Stimulated activated CD4-positive, alpha-beta T cell treated with anti-CD3 and anti-CD28 coated beads, TNF-alpha, amount 100 ng/mL, for 24 hours (primary cell): ENCODE measurements at places on chromosomes 2 and 18.
A peak's percentile ranks its signal among the peaks of the same experiment; 100 is the strongest.

DNA sequence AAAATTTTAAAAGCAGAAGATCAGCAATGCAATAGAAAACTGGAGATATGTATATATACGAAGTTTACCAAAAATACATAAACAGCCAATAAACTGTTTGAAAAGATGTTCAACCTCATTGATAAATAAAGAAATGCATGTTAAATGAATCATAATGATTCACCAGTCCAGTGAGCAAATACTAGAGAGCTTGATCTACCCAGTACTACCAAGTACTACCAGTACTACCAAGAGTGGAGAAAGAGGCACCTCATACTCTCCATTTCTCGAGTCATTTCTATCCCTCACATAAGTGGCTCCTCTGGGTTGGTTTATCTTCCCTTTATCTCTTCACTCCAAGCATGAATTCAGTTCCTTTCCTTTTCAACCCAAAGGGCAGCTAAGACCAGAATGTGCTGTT is 138.9 kb downstream of the MREG start:
- DNase-seq = no peak

GRCh38 chr18:76498064-76498463 is 3.0 kb upstream of the ZNF516 start:
- DNase-seq = no peak

DNA sequence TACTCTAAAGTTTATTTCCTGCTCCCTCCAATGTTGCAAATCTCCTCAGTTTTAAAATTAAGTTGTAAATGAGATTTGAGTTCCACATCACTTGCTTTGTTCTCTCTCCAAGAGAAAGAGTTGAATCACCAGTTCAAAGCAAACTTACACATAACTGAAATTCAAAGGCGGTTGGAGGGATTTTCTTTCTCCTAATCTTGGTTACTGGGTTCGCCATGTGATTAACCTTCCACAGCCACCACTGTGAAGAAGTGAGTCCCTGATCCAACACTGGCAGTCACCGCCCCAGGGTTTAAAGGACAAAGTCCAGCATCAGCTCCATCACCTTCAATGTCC is 247.1 kb downstream of the MYCN start:
- DNase-seq = no peak

DNA sequence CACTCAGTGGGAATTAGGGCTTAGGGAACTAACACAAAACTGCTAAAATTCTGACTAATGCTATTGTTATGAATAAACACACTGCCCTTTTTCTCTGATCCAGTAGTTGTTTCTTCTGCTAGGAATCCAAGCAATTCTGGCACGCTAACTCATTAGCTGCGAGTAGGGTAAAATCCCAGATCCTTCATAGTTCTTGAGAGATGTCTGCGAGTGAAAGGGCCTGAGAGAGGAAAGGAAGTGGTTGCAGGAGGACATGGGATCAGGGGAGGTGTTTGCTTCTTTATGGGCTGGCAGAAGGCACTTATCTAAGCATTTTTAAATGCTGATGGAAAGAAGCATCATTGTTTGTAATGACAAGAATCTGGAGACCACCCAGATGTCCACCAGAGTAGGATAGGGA is 9.4 kb downstream of the MAP3K19 start:
- DNase-seq = no peak

DNA sequence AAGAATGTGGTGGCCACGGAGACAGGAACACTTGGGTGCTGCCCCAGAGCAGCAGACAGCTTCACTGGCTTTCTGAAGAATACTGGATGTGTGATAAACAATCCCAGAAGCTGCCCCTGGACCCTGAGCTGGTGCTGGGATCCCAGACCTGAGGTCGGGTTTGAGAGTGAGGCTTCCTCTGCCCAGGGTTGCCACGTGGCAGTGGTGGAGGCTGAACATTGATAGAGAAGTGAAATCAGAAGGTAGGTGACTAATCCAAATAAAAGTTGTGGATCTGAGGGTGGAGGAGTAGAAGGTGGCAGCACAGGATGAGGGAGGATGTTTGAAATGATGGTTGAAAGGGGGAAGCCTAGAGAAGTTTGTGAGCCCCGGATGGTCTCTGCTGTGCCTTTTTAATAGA is 64.0 kb downstream of the FMNL2 start:
- DNase-seq = no peak

GRCh38 chr2:161713706-161714105 is 89.5 kb downstream of the SLC4A10 start:
- no peak for DNase-seq

DNA sequence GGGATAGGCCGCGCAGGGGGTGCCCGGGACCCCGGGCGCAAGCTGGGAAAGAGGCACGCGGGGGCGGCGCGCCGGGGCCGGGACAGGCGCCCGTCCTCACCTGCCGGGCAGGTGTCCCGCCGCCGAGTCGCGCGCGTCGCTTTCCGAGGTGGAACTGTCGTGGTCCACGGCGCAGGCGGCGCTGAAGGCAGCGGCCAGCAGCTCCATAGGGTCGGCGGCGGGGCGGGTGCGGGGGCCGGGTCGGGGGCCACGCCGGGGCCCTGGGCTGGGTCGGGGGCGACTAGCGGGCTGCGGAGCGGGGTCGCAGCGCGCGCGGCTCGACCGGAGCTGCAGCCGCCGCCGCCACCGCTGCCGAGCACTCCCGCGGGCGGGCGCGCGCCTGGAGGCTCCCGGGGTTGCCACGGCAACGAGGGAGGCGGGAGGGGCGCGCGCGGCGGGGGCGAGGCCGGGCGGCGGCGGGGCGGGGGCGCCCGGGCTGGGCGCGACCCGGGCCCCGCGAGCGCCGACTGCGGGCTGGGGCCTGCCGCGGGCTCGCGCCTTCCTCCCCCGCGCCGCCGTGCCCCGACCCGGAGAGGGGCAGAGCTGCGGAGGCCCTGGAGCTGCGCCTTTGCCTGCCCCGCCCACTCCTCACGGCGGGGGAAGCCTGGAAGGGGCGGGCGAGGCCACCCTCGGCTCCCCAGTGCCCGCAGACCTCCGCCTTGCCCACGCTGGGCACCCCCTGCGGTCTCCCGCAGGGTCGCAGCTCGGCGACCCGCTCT is 57.9 kb downstream of the SNORC start:
- DNase-seq = no peak

DNA sequence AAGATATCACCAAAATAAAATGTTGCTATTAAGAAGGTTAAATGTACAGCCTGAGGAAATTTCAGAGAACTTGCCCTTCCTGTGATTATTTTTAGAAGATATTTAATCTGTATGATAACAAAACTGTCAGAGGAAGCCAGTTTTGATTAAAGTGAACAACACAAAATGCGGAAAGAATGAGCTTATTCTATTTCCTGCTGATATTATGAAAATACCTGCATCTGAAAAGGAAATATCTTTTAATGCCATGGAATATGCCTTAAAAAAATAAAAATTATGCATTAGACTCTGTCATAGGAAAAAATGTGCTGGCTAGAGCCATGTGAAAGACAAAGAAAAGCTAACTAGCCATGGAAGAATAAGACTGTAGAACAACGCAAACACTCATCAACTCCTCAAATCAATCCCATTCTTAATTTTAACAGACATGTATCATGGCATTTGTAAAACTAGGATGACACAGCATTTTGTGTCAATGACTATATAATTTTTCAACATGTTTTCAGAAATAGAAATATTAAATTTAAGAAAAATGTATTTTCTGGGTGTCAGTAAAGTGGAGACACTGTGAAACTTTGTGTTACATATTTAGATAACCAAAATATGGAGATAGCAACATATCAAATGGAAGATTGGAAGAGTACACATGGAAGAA is 1768.2 kb downstream of the SUCLG1 start:
- no peak for DNase-seq

DNA sequence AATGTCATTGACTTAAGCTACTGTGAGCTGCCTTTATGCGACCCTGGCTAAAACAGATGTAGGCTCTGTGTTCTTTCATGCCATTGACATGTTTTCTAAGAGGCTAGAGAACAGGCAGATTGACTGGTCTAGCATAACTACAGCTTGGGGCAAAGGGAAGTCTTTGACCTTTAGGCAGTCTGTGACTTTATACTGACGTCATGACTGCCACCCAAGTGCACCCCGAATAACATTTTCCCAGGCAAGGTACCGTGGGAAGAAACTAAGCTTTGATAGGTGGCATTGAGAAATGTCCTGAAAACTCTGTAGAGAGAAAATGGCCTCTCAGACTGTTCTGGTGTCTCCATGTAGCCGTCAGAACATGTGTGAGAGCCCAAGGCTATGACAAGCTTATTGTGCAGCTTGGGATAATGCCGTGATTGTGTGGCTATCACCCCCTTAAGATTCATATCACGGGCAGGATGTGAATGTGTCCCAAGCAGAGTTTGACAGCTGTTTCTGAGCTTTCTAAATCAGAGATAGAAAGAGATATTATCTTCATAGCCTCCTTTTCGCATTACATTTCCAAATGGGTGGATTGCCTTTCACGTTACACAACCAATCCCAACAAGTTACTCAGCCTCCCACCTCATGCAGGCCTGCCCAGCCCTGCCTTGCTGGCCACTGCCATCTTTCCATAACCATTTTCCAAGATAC is 672.2 kb upstream of the ACVR2A start:
- DNase-seq = no peak

- DNase-seq = no peak
Measured at GRCh38 chr2:50613161-50613560, 418.8 kb downstream of the NRXN1 start.

DNA sequence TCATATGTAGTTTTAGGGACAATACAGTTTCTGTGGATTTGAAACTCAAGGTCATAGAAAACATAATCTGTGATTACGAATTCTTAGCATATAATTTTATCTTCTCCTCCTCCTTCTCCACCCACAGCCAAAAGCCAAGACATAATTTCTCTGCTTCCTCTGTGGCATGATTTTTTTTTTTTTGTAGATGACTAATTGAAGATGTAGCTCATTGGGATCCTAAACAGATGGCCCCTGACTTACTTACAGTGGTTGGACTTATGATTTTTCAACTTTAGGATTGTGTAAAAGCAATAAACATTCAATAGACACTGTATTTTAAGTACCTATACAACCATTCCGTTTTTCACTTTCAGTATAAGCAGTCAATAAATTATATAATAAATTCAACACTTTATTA is 42.3 kb downstream of the FSIP2 start:
- no peak for DNase-seq

- no peak for DNase-seq
Measured at GRCh38 chr2:223297788-223298187, 245.8 kb downstream of the KCNE4 start.

DNA sequence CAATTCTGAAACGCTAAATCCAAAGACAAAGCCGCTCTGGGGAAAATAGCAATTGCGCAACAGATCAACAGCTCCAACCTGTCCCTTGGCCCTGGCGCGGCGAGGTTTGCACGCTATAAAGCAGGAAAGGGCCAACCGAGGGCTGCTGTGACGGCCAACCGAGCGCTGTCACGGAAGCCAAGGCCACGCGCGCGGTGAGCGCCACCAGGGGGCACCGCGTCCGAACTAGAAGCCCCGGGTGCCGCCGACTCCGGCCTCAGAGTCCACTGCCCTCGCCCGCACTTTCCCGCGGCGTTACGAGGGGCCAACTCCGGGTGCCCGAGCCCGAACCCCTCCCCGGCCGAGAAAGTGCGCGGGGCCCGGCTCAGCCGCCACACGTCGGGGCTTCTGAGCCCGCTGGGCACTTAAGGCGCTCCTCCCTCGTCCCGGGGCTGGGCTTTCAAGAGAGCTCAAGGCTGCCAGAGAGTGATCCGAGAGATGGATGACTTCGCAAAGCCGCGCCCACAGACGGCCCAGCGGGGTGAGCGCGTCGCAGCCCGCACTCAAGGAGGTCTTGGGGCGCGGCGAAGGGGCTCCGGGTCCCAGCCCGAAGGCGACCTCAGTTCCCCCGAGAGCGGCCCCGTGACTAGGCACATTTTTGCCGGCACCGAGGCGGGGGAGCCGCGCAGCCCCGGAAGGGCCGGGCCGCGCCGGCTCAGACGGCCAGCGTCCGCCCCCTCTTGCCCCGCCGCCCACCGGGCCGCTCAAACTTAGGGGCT is 897 bp downstream of the NFE2L2 start:
- DNase-seq = peak; percentile 91

DNA sequence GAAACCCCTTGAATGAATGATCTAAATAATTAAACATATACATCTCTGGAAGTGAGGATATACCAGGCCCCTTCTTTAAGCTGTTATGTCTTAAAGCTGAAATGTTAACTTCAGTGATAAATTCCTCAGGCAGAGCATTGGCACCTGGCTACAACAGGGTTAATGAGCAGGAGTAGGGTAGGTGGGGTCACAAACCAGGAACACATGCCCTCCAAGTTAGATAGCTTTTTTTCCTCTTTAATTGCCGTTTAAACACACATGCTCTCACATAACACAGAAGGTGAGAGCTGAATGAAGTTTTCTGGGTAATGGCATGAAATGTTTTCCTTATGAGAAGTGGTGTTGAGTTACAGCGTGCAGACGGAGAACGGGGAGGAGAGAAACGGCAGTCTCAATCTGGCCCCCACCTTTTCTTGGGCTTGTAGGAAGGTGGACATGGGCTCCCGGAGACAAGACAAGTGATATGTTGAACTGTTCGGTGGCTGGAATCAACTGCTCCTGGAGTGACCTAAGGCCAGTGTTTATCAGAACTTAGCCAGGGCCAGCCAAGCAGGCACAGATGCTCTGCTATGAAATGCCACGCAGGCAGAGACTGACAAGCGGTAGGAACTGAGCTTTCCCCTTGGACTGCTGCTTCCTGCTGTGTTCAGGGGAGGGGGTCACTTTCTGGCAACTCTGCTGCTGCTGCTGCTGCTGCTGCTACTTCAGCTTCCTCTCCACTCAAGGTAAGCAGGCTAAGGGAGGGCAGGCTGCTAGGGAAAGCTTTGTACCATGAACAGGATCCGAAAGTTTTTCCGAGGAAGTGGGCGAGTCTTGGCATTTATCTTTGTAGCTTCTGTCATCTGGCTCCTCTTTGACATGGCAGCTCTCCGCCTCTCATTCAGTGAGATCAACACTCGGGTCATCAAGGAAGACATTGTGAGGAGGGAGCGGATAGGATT is at the start of gene GALNT5:
Gene GALNT5, plus strand, starts transcription at position 394 of the 941 bp plus-strand sequence. Its CDS starts 378 bp downstream, at position 772.
- no peak for DNase-seq

DNA sequence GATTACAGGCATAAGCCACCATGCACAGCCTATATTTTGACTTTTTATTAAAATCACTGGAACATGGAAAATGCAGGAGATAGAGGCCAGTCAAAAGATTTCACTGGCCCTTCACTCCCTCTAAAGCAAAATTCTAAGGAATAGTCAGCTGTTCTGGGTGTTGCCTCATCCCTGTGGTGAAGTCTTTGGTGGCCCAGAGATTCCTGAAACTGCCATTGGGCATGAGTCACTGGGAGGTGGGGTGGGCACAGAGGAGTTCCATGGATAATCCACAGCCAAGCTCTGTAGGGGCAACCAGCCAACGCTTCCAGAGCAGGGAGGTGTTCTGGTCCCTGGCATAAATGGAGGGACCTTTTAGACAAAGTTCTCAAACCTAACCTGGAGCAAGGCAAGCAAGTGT is 89.7 kb upstream of the TTC39C start:
- DNase-seq = no peak

DNA sequence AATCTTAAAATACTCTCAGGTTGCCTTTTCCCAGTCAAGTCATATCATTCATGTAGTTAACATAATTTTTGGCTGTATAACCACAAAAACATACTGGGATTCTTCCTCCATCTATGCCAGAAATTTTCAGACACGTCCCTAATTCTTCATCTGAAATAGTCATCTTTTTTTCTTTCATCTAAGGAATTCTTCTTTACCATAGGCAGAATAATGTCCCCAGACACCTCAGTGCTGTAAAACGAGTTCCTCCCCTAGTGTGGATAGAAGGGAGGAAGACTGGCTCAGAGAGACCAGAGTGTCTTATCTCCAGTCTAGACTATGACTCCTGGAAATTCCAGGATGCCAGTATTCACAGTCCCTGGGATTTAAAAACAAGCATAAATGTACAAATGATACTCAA is 127.8 kb downstream of the MREG start:
- no peak for DNase-seq
